ENCODE measurements at places on chromosomes 1 and 21.

GRCh38 chr1:206021626-206022365 is 1.9 kb downstream of the CTSE start:
- DNase-seq = no peak

DNA sequence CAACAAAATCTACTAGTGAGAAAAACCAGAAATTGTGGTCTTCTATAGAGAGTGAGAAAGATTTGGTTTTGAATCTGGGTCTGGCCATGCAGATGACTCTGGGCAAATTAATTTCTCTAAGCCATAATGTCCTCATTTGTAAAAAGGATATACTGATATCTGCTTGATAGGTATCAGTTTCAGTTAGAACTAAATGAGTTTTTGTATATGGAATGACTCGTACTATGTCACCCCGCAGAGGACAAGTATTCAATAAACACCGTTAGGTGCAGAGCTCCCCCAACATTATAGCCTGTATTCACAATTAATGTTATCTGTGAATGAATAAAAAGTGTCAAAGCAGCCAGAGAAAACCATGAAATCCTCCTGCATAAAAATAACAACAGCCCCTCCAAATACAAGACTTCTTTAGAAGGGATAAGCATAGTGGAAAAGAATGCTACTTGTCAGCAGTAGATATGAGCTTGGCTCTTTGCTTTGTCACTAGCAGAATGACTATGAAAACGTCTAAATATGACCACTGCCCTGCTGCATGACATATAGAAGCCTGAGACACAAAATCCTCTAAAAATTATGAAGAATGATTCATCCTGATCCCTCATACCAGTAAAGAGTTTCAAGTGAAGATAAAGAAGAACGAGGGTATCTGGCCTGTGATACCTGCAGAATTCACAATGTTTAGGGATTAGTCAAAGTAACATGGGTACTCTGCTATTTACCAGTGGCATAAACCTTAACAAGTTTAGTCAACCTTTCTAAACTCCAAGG is 17.8 kb downstream of the SCAF4 start:
- DNase-seq = no peak

DNA sequence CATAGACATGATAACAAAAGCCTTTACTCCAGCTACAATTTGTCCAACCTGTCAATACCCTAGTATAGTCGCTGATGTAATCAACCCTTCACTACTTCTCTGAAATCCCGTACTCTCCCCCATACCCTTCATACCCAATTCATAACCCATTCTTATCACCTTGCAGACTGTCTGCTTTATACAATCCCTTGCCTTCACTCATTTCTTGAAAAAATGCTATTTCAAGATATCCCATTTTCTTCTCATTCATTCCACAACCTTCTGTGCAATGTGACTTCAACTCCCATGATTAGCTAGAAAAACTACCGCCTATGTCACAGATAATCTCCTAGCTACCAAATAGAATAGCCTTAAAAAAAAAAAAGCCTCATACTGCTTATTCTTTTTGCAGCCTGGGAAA is 49.5 kb downstream of the EPS15 start:
- DNase-seq = no peak

GRCh38 chr1:21867451-21867996 is 55.5 kb downstream of the LDLRAD2 start:
- no peak for DNase-seq

- DNase-seq = no peak
Measured at GRCh38 chr1:193766329-193766728, 579.9 kb upstream of the B3GALT2 start.

GRCh38 chr21:28150778-28151177 is 841.9 kb downstream of the LTN1 start:
- no peak for DNase-seq

GRCh38 chr1:53413175-53414001 is 45.8 kb upstream of the DMRTB1 start:
- no peak for DNase-seq

- DNase-seq = no peak
Measured at GRCh38 chr1:248140846-248141245, 4.1 kb upstream of the OR2M5 start.
